ENCODE measurements at places on chromosomes 1 and 21.

- DNase-seq = peak; percentile 20
These were observed 936 bp downstream of the ZBTB21 start for GRCh38 chr21:42009018-42009830.

DNA sequence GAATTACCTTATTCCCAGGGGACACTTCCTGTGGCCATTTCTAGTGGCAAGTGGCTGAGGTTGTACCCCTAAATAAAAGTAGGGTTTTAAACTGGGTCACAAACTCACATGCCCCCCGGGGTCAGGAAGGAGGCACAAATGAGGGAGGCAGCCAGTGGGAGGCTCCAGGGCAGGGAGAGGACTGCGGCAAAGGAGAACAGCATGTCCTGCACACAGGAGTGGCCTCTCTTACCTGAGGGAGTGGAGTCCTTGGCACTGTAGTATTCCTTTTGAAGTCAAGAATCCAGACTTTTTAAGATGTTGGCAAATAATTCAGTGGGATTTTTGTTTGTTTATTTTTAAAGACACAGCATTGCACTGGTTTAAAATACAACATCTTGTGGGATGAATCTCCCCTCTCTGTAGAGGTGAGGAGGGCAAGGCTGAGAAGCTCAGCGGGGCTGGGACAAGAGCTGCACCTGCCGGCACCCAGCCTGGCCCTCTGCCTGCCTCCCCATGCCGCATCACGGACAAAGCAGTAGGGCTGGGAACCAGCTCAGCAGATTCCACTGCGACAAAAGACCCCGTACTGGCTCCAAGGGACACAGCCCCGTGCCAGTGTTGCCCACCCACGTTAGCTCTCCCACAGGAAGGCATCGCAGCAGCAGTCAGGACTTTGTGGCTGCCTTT is 22.2 kb downstream of the SPSB1 start:
- no peak for DNase-seq

GRCh38 chr1:197914510-197914909 is 2.7 kb upstream of the LHX9 start:
- no peak for DNase-seq

- no peak for DNase-seq
These were observed 28.1 kb downstream of the ANGPTL3 start for GRCh38 chr1:62625415-62625814.

DNA sequence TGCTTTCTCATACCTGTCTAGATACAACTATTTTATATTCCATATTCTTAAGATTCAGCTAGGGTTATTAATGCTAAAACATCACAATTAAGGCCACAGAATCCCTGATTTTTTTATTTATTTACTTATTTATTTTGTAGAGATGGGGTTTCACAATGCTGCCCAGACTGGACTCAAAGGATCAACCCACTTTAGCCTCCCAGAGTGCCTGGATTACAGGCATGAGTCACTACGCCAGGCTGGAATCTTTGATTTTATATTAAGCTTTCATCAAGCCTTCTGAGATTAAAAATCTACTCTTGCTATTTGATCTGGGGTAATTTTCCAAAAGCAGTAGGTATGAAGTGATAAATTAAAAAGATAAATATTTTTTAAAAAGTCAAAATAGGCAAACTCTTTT is 38.9 kb downstream of the MCOLN2 start:
- DNase-seq = no peak

GRCh38 chr1:78672428-78672827 is 22.8 kb downstream of the IFI44 start:
- DNase-seq = no peak

- no peak for DNase-seq
These were observed 11.9 kb upstream of the ACTA1 start for GRCh38 chr1:229445828-229446227.

DNA sequence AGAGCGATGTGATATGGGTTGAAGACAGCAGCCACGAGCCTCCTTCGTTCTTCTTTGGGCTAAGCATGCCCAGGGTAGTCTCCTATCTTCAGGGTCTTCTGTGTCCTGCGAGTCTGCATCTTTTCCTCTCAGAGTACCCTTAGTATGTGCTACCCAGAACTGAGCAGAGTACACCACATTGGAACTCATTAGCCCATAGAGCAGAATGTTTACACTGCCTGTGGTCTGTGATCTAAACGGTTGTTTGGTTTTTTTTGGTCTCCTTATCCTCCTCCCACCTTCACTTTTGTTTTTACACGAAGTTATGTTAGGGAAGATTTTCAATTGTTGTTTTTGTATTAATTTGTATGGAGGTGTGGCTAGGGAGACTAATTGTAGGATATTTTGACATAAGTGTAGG is 126.4 kb downstream of the NEK7 start:
- no peak for DNase-seq

- no peak for DNase-seq
These were observed 24.8 kb upstream of the ZMYM4 start for GRCh38 chr1:35243691-35244090.

DNA sequence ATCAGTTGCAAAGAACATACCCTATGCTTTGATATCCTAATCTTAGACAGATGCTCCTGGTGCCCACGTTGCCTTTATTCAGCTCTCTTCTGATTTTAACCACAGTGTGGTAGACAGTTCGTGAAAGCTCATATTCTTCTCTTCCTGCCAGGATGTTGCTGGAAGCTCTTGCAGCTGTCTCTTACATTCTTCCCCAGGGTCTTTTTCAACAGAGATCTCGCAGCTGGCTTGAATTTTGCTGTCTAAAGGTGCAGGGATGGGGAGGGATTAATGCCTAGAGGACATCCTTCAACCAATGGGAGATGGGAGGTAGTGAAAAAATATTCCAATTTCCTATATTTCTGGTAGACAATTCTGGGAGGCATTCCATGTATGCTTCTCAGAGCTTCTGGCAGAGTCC is 150.0 kb upstream of the APP start:
- no peak for DNase-seq

DNA sequence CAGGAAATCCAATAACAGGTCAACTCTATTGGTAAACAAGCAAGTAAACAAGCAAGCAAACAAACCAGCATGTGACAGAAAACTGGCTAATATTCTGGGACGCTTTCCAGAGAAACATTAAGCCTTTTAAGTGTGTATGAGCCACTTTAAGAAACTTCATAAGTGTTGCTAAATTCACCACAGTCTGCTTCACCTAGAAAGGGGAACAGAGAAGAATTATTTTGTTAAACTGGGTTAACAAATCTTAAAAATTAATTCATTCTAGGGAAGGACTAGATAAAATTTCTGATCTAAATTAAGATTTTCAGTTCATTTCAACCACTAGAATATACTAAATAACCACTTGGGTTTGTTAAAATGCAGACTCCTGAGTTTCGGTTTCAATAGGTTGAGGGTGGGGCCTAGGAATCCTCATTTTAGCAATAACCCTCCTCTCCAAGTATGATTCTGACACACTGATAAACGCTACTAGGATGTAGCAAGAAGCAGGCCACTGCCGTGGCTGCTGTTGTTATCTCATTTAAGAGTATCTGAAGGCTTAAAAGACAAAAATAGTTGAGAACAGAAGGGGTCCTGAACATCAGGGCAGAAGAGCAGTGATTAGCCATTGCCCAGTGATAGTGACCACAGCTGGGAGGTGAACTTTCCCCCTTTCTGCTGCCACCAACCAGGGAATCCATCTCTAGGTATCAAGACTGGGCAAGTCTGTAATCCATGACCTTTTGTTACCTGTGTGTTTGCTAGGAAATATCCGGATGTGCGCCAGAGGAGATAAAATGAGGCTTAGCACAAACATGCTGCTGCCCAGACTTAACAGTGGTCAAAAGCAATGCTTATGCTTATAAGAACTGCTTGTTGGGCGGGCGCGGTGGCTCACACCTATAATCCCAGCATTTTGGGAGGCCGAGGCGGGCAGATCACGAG is 11.2 kb downstream of the CREG1 start:
- DNase-seq = no peak
